ENCODE measurements at places on chromosomes 1 and 21.

GRCh38 chr1:109644670-109645069 is 11.2 kb upstream of the GSTM4 start:
- no peak for DNase-seq

DNA sequence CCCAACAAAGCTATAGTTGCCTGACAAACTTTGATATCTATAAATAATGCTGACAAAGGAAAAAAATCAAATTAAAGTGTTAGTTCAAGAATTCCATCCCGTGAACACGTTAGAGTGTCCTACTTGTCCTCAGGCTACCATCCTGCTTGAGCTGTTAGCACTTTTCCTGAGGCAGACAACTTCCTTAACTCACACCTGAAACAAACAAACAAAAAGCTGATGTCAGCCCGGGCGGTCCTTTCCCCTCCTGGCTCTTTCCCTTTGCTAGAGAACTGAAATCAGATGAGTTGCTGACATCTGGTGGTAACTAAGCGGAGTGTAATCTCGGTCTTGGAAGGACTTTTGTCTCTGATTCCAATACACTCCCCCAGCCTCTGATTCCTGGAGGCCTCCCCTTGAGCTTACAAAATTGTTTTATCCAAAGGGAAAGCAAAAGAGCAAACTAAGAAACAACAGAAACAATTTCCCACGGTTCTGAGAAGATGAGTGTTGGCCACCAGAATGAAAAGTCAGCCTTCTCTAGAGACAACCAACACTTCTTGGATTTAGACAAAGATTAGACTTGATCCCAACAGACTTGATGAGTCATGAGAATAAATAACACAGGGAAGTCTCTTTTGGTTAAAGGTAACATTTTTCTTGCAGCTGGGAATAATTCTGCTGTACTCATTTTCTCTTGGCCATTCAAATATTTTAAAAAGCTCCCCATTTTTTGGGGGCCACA is 135.4 kb downstream of the PROX1 start:
- no peak for DNase-seq

- DNase-seq: no peak
Measured at GRCh38 chr1:64171797-64172281, 31.6 kb upstream of the UBE2U start.

- DNase-seq: no peak
Measured at GRCh38 chr1:2495026-2495425, 18.9 kb downstream of the PLCH2 start.

DNA sequence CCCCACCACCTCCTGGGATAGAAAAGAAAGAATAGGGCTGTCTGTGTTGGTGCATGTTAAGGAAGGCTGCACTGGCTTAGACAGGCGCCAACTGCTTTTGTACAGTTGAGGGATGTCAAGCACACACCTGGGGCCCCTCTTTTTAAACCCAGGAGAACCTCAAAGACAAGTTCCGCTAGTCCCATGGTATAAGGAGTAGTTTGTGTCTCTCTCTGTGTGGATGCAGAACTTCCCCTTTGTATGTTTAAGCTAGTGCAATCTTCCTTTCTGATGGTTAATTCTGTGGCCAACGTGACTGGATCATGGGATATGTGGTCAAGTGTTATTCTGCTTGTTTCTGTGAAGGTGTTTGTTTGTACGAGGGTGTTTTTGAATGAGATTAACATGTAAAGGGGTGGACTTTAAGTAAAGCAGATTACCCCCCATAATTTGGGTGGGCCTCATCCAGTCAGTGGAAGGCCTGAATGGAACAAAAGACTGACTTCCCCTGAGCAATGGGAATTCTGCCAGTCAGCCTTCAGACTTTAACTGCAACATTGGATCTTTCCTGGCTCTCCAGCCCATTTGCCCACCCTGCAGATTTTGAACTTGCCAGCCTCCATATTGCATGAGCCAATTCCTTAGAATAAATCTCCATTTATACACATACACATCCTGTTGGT is 9.5 kb upstream of the DUSP10 start:
- DNase-seq: no peak

GRCh38 chr1:164769486-164770130 is 210.6 kb downstream of the PBX1 start:
- DNase-seq: no peak

- no peak for DNase-seq
Measured at GRCh38 chr1:4724695-4725250, 70.4 kb downstream of the AJAP1 start.

DNA sequence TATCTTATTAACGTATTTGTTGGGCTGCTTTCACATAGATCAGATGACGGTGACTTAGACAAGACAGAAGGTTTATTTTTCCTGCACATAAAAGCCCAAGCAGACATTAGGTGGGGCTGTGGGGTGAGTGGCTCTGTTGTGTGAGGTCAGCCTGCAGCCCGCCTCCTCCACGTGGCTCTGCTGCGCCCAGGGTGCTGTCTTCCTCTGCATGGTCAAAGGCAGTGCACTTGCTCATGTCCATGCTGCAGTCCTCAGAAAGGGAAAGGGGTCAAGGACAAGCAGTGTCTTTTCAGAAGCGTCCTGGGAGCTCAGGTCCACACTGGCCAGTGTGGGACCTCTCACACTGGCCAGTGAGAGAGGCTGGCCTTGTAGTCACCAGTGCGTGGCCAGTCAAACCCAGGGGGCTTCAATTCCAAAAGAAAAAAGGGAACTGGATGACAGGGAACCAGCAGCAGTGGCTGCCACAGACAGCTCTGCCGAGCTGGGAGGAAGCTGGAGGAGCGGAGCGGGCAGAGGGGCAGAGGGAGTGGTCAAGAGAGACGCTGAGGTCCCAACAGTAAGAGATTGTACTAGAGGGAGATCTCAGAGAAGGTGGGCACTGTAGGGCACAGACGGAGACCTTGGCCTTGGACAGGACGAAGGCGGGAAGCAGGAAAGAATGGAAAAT is 35.9 kb upstream of the SLC45A1 start:
- no peak for DNase-seq

DNA sequence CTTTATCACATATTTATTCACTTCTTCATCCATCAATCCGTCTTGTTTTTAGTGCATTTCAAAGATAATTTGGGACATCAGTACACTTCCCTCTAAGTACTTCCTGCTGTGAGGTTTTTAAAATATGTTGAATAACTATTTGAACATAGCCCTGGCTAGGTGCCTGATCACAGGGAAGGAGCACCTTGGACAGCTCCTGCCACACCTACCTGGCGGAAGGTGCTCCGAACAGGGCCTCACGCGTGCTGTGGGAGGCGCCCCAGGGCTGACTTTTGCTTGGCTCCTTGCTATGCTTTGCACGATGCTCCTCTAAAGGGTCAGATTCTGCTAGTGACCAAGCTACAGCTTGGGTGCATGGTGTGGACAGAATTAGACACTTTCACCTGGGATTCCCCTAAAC is 4.9 kb upstream of the ATXN7L2 start:
- DNase-seq: no peak

DNA sequence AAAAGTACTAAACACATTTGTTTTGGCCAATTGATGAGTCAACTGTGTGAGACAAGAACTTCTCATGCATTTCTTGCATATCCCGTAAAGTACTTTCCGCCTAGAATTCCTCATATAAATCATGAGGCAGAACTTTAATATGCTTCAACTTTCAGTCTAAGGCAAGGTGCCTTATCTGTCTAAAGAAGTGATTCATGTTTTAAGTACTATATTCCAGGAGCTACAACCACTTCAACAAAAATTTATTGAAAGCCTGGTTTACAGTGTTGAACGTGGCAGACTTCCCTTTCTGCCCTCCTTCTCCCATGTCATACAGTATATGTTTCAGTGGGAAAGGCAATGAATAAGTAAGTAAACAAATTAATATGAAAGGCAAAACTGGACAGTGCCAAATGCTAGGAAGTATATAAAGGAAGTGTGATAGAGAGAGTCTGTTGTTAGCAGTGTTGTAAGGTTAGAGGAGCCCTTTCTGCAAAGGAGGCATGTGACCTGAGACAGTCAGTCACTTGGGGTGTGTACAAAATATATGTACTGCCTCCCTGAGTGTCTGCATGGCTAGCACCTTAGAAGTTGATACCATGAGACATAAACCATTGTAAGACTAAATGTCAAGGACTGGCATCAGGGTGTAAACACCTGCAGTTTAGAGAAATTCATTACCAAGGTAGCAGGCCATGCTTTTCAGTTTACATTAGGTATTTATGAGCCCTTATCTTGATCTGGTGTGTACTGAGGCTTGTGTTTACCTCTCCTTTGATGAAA is 362.2 kb downstream of the SRGAP2C start:
- no peak for DNase-seq

DNA sequence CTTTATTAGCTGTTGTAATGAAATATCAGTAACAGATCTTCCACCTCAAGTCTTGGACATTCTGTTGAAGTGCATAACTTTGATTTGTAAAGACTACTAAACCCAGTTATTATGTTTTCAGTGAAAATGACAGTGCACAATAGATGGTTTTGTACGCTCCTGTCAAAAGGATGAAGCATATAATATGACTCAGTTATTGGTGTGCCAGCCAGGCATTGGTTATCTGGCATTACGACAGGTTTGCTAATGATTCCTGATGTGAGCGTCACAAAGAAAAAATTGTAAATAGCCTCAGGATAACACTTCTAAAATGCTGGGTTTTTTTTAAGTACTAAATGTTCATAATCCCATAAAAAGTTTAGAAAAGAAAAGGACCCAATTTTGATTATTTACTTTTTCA is 147.9 kb downstream of the MAGI3 start:
- DNase-seq: no peak

GRCh38 chr1:182120411-182121258 is 59.1 kb upstream of the ZNF648 start:
- DNase-seq: no peak

DNA sequence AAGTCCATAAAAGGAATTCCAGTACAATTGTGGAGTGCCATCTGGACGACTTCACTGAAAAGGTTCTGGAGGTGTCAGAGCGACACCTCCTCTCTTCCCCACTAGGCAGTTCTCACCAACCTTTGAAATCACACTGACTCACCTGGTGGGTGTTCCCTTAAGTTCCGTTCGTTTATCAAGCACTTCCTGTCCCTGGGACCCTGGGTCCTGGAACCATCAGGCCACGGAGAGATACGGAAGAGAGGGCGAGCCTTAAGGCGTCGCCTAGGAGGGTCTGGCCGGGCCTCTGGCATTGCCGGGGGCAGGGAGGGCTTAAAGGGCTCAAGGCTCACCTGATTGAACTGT is 317 bp downstream of the SPAG17 start:
- DNase-seq: no peak

GRCh38 chr21:45846373-45847160 is 135.0 kb upstream of the COL6A1 start:
- DNase-seq: no peak

DNA sequence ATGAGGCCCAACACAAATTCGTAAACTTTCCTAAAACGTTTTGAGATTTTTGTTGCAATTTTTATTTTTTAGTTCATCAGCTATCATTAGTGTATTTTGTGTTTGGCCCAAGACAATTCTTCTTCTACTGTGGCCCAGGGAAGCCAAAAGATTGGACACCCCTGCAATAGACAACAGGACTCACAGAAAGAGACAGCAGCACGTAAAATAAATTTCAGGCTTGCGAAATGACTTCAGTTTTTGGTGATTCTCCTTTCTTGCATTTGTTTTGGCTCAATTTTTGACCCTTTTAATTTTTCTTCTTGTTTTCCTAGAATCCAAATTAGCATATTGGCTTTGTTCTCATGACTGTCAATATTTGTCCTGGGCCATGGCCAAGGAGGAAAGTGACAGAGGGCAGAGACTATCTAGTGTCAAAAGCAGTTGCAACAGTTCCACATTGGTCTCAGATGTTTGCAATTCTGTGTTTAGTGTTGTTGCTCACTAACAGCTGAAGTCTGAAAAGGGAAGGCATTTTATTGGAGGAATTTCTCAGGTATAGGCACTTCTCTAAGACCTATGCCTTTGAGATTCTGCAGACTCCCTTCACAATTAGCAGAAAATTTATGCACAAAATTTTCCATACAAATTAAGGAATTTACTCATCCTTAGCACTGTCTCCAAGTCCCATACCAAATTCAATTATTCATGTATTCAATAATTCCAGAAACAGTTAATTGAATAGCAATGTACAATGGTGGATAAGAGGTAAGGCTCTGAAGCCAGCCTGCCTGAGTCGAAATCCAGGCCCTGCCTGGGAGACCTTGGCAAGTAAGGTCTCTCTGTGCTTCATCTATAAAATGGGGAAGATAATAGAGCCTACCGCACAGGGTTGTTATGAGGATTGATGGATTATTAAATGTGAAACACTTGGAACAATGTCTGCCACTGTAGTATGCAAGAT is 160.9 kb upstream of the IVNS1ABP start:
- no peak for DNase-seq

GRCh38 chr1:201259476-201260235 is 23.6 kb upstream of the PKP1 start:
- DNase-seq: no peak

DNA sequence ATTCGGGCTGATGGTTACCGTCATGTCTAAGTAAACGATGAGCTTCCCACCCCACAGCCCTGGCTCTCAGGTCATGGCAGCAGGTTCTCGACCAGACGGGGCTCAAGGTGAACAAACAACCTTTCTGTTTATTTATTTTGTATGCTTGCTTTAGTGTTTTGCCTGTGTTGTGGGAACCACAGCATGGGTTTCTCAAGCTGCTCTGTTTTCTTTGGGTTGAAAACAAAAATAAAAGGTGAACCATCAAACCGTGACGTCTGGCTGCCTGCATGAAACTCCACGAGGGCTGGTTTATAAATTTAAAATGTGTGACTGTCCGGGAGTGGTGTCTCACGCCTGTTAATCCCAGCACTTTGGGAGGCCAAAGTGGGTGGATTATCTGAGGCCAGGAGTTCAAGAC is 28.0 kb downstream of the TMEM51 start:
- DNase-seq: no peak

- no peak for DNase-seq
Measured at GRCh38 chr21:32705901-32706300, 21.9 kb downstream of the SYNJ1 start.

DNA sequence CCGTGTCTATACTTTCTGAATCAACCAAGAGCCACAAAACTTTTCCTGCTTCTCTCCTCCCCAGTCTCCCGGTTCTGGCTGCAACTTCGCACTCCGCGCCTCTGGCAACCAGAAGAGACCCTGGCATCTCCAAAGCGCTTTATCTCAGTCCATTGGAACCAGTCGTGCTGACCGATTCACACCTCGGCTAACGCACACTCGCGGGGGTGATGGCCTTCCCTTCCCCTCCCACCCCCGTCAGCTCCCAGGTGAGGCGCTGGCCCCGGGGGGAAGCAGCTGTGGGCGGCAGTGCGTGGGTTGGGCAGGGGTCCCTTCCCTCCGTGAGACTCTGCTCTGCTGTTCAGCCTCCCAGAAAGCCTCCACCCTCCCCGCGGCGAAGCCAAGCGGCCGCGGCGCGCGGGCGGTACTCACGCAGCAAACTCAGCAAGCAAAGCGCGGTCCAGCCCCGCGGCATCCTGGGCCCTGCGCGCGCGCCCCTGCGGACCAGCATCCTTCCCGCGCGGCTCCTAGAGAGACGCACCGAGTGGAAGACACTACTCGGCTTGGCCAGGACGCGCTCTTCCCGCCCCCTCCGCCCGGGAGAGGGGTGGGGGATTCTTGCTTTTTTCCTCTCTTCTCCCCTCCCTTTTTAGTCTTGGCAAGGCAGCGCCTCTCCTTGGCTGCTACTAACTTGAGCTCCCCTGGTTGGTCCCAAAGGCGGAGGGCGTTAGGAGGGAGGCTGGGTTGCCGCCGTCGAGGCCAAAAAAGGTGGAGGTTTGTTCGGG is at the start of gene CD34:
Gene CD34 (minus strand): TSS at position 535 of the 764 bp plus-strand sequence. CDS start 45 bp downstream, at position 490.
- DNase-seq: no peak

All from activated T-cell treated with anti-CD3 and anti-CD28 coated beads for 24 hours (primary cell).